CD4-positive, alpha-beta T cell treated with Interleukin-10 for 1 hour (primary cell): ENCODE measurements at places on chromosomes 7 and 10.
A peak's percentile ranks its signal among the peaks of the same experiment; 100 is the strongest.

DNA sequence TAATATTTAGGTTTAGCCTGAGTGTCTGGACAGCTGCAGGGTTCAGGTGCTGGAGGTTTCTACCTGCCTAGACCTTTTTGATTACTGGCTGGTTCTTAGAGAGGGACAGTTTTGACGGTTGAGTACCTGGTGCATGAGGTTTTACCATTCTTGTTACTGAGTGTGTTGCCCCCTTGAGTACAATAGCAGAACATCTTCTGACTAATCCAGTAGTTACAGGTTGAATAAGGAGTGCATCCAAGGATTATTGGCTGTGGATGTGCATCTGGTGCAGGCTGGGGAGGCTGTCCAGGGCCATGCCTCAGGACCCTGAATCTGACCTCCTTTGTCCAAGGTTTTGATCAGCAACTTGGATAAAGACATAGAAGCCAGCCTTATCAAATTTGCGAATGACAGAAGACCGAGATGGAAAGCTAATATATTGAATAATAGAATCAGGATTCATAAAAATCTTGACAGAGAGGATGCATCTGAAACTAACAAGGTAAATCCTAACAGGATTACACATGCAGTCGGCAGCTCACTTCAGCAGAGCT lies 23.1 kb downstream of the PLPP4 start:
- no peak for DNase-seq

DNA sequence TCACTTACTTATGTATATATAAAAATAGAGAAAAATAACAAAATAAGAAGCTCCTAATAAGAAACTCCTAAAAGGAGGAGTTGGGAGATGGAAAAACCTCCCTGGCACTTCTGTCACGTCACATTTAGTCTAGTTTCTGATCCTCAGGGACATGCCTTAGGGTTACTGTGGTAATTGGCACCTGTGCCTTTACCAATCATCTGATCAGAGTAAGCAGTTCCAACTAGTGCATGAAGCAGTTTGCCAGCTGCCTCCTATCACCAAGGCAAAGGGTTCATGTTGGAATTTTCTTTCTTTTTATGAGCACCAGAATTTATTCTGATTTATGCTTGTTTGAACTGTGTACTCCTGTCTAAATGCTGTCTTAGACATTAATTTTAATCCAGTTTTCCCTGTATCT lies 49.9 kb downstream of the ARL4A start:
- DNase-seq: no peak

GRCh38 chr10:104424719-104425118 lies 71.1 kb downstream of the CFAP58 start:
- no peak for DNase-seq

GRCh38 chr10:20040012-20040411 lies 223.8 kb downstream of the PLXDC2 start:
- no peak for DNase-seq

- DNase-seq: no peak
Measured at GRCh38 chr7:90594751-90595317, 1.3 kb upstream of the CDK14 start.

GRCh38 chr10:68828833-68829232 lies 1.5 kb downstream of the STOX1 start:
- no peak for DNase-seq

DNA sequence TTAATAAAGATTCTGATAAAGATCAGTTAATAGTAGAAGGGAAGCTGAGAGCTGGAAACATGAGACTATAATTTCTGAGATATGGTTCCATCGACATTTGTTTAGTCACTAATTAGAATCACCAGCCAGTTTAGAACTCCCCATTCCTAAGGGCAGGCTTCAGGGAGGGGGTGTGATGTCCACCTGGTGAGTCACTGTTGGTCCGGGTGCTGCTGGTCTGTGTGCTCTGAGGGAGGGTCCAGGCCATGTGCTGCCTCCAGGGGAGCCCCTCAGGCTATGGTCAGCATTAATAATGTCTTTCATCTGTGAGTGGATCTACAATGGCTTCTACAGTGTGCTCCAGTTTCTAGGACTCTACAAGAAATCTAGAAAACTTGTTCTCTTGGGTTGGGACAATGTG lies 115.8 kb downstream of the ADAM12 start:
- DNase-seq: no peak

DNA sequence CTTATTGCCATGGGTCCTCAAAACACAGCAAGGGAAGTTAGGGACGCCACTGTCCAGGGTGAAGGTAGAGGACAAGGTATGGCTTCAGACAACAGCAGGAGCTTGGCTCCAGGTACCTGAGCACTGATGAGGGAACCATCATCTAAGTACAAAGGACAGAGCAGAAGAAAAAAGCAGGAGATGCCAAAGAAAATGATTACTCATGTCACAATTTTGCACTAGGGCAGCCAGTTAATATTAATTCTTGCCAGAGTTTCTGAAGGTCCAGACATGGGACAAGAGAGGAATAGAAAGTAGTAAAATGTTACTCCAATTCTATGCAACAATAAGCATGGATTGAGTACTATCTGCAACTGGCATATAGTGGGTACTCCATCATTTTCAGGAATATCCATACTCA lies 14.1 kb downstream of the PTN start:
- no peak for DNase-seq

GRCh38 chr7:157930926-157931466 lies 594.2 kb downstream of the DNAJB6 start:
- no peak for DNase-seq

GRCh38 chr10:102185811-102186527 lies 33.8 kb downstream of the NOLC1 start:
- DNase-seq: no peak

DNA sequence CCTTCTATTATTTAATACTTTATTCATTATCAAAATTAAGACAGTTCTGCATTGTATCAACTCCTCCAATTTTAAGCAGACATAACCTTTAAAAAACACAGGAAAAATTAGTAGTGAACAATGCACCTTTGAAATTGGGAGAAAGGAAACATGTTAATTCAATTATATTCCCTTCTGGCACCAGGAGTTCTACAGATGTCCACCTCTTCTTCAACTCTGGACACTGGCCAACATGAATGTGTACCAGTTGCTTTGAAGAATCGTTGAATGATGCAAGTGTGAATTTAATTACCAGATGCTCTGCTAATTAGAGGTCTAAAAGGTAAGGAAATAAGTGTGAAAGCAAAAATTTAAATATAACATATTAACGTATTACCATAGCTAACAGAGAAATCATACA lies 206.7 kb upstream of the IGFBP3 start:
- no peak for DNase-seq

DNA sequence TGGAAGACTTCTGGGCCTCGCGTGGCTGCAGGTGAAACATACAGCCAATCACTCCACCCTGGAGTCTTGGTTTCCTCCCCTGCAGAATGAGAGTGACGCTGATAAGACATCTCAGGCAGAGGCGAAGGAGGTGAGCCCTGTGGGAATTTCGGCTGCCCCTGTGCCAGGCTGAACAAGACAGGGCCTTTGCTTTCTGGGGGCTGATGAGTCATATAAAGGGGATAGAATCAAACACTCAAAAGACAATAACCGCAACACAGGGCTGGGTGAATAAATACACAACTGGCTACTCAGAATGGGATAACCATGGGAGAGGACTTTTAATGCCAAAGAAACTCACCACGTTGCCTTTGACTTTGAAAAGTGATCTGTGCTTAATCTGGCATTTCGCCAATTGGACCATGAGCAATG lies 143.8 kb downstream of the KCNMA1 start:
- DNase-seq: no peak

- no peak for DNase-seq
Measured at GRCh38 chr10:10850214-10850613, 167.5 kb upstream of the CELF2 start.

GRCh38 chr10:13449296-13449695 lies 79.5 kb downstream of the BEND7 start:
- DNase-seq: no peak

DNA sequence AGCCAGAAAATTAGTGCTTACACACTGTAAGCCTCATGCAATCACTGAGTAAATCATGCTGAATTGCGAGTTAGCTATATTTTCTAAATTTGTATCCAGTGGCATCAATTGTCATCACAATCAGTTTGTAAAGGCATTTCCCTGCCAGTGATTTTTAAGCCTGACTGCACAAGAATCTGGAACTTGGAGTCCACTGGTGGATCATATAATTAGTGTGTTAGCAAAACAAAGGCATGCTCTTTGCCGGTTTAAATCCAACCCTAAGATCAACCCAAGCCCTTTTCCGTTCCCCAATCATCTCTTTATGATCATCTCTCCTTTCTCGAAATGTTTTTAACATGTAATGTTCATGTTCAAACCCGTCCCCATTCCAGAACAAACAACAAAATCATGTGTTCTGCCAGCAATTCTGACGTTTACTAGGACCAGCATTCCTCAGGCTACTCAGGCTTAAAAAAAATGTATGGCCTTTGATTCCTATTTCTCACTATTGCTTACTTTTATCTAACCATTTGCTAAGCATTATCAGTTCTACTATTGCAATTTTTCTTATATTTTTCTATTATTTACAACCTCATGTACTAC lies 649.2 kb downstream of the SORCS1 start:
- no peak for DNase-seq

DNA sequence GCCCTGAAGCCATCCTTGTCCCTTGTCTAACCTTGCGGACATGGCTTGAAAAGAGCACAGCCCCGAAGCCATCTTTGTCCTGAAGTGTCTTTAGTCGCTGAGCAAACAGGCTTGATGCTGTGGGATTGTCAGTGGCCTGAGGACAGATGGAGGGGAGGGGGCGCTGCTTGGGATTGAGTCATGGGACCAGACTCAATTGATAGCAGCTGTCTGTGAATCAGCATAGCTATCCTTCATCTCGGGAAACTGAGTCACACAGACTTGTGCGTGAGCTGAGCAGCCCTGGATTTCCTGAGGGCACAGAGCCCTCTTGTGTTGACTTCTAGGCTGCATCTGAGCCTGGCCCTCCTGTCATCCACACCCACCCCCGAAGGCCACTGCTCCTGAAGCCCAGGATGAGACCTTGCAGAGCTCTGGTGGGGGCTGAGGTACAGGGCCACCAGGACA lies 14.4 kb downstream of the MYO1G start:
- no peak for DNase-seq

DNA sequence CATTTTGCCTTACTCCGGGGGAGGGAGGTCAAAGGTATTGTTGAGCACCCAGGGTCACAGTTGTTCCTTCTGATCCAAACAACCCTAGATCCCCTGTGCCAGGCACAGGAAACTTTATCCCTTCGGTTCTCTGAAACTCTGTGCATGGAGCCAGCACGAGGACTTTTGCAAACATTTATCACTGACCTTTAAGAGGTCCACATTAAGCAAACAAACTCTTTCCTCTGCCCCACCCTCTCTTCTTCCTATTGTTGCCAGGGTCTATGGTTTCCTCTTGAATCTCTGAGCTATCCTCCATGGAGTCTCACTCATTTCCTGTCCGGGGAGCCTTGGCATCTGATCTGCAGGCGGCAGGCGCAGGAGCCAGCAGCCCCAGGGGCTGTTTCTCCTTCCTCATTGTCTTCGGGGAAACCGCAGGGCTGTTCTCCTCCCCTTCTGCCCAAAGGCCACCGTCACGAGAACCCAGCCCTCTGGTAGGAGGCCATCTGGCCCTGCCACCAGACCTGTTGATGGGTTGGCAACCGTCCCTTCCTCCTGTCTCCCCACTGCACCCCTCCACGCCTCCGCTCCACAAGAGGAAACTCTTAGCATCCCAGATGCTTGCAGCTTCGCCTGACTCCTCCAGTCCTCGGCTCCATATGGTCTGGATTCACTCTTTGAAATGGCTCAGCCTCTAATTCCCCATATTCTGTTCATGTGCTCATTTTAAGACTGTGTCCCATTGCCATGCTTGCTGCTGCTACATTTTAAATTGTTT lies 327.3 kb upstream of the NRP1 start:
- DNase-seq: peak; percentile 5

GRCh38 chr10:47300429-47300931 lies 483 bp downstream of the GDF10 start:
- DNase-seq: no peak

DNA sequence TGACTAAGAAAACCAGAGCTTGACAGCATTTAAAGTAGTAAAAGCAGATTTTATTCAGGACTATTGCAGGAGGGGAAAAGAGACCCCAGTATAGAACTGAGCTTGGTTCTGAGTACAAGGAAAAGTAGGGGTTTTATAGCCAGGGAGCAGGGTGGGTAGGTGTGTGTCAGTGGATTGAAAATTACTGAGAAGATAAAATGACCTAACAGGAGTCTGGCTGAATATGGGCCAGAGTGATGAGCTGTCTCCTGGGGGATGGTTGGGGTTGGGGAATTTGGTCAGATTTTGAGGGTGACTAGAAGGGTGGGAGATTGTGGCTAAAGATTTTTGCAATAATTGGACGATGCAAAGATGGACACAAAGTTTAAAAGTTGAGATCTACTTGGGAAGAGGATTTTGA lies 114.0 kb downstream of the ST7 start:
- DNase-seq: no peak

GRCh38 chr10:93300288-93300917 lies 181.7 kb downstream of the MYOF start:
- DNase-seq: no peak

- no peak for DNase-seq
Measured at GRCh38 chr7:82359426-82359825, 84.2 kb downstream of the CACNA2D1 start.

DNA sequence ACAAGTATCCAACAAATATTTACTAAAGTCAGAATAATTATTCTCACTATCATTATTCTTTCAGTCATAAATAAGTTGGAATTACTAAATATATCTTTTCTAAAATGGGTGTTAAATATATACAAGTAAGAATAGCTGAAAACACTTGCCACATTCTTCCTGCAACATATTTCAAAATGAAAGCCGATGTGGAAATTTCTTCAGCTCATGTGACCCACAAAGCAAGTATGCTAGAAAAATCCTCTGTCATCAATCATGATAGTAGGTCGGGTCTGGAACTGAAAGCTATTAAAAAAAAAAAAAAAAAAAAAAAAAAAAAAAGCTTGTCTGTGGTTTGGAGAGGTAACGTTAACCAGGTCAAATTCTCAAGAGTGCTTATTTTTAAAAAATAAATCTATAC lies 344.7 kb downstream of the NEBL start:
- DNase-seq: no peak

GRCh38 chr10:87750817-87751216 lies 67.2 kb downstream of the ATAD1 start:
- DNase-seq: no peak

- no peak for DNase-seq
Measured at GRCh38 chr7:95921543-95921942, 149.2 kb downstream of the DYNC1I1 start.

DNA sequence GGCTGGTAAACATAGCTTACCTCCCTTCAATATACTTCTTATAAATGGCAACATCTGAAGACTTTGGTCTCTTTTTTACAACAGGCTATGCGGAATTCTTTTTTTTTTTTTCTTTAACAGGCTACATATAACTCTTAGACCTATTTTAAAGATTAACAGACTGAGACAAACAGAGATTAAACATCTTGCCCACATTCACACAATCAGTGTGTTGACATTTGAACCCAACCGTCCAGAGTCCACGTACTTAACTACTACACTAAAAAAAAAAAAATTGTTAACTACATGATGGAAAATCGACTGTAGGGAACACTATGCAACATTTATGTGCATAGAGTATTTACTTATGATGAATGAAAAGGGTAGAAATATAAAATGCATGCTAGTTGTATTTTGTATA lies 298.5 kb downstream of the ELMO1 start:
- DNase-seq: no peak
